Stimulated activated CD4-positive, alpha-beta T cell treated with anti-CD3 and anti-CD28 coated beads, Interleukin-15, amount 100 ng/mL, for 24 hours (primary cell): ENCODE measurements at places on chromosomes 1 and 21.

- DNase-seq, result no peak
Observed at GRCh38 chr1:102296116-102296515, 299.4 kb upstream of the OLFM3 start.

- no peak for DNase-seq
Observed at GRCh38 chr21:25987531-25987930, 183.0 kb downstream of the APP start.

GRCh38 chr1:23013657-23014056 lies 2.0 kb downstream of the TEX46 start:
- no peak for DNase-seq

GRCh38 chr1:32861904-32862695 lies 8.6 kb downstream of the FNDC5 start:
- no peak for DNase-seq

DNA sequence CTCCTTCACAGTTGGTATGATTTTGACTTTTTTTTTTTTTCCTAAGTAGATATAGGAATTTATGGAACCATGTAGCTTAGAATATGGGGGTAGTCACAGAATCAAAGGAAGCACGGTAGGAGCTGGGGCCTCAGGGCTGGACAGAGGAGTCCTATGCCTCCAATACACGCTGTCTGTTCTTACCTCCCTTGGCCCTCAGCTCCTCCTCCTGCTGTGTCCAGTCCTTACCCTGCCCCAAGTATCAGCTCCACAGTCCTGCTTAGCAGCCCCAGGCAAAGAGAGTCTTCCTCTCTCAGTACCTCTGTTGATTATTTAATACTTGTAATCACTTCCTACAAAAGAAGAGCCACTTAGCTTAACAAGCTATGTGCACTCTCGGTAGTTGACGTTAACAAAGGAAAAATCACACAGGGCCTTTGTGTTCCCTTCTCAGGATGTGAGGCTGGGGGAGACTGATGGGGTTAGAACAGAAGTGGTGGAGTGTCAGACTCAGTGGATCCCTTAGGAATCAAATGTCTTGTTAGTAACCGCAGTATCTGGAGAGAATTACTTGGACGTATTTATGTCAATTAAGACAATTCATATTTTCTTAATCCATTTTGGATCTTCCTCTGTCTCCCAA lies 292.3 kb downstream of the HHAT start:
- no peak for DNase-seq

GRCh38 chr21:41373763-41374162 lies 11.9 kb downstream of the MX2 start:
- no peak for DNase-seq

DNA sequence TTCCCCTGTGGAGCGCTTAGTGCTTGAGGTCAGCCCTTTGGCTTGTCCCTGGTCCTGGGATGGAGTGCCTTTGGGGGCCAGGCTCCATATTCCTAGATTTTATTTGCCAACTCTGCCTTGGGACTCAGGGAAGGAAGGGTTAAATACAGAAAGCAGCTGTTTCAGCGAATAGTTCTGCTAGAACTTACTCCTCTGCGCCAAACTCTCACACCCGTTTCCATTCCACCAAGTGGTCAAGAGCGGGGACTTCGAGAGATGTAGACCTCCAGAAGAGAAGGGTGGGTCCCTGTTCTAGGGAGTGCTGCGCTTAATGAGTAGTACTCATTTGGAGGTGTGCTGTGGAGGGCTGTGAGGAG lies 704 bp upstream of the TOMM40L start:
- DNase-seq, result no peak

- no peak for DNase-seq
Observed at GRCh38 chr1:151918819-151919610, 9.7 kb upstream of the THEM4 start.

GRCh38 chr1:151187205-151187604 lies 2.8 kb downstream of the VPS72 start:
- no peak for DNase-seq

DNA sequence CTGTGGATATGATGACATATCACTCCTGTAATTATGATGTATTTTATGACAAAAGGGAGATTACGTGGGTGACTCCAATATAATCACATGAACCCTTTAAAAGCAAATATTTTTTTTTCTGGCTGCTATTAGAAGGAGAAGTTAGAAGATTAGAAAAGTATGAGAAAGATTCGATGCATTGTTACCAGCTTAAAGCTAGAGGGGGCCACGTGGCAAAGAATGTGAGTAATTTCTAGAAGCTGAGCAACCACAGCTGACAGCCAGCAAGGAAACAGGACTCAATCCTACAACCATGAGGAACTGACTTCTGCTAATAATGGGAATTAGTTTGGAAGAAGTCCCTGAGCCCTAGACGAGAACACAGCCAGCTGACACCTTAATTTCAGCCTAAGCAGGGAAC lies 56.3 kb upstream of the C1orf87 start:
- no peak for DNase-seq

GRCh38 chr1:165369255-165369848 lies 12.8 kb upstream of the LMX1A start:
- peak; percentile 68 for DNase-seq

DNA sequence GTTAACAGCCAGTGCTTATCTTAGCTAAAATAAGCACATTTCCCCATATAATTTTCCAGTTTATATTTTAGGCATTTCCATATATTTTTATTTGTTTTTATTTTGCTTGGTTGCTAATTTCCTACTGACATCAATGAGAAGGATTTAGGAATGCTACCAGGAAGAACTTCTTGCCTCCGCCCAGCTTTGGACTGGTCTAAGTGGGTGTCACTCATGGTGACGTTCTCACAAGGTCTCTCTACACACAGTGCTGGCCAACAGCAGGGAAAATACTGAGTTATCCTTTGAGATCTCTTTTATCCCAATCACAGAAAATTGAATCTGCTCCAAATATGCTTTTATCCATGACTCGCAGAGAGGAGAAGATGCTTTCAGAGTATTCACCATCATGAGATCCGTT lies 13.2 kb downstream of the MX1 start:
- DNase-seq, result no peak

DNA sequence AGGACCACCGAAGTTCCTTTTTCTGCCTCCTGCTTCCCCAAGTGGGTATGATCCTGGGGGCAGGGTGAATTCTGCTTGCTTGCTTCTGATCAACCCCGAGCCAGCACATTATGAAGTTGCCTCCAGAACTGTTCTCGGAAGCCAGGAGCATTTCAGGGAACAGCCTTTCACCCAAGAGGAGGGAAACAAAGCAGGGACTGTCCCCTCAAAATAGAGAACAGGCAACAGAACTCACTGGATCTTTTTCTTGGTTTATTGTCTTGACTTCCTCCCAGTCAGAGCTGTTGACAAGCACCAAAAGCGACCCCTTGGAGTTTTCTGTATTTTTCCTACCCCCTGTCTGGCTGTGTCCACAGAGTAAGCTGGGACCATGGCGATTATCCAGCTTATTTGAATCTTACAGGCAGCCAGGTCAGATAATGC lies 258.3 kb upstream of the SGIP1 start:
- peak; percentile 56 for DNase-seq

GRCh38 chr21:37128076-37128475 lies 55.0 kb downstream of the TTC3 start:
- no peak for DNase-seq

DNA sequence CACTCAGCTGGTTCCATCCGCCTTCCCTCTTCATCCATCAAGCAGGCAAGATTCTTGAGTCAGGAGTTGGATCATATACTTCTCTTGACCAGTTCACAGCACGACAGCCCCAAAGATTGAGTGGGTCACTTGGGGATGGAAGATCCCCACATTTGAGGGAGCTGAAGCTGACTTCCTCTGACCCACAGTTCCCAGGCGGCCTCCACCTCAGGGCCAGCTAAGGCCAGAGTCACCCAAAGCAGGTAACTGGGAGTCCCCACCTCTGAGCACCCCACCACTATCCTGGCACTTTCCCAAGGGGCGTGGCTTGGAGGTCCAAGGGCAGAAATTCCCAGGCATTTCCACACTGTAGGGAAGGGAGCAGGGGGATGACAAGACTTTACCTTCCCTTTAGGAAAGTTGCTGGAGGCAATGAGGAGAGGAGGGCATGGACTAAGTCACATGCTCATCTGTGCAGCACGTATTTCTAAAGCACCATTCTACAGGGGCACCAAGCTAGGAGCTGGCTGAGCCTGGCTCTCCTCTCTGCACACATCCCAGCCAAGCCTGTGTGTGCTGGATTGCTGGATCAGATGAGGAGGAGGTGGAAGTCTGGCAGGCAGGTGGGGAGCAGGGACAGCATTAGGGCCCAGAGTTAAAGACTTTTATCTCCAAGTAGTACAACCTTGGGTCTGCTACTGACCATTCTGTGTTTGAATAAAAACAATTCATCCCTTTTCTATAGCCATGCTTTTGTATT lies 1.3 kb upstream of the RD3 start:
- no peak for DNase-seq

- no peak for DNase-seq
Observed at GRCh38 chr1:178048426-178048825, 45.5 kb upstream of the RASAL2 start.

GRCh38 chr1:232657426-232658005 lies 27.6 kb upstream of the SIPA1L2 start:
- no peak for DNase-seq

DNA sequence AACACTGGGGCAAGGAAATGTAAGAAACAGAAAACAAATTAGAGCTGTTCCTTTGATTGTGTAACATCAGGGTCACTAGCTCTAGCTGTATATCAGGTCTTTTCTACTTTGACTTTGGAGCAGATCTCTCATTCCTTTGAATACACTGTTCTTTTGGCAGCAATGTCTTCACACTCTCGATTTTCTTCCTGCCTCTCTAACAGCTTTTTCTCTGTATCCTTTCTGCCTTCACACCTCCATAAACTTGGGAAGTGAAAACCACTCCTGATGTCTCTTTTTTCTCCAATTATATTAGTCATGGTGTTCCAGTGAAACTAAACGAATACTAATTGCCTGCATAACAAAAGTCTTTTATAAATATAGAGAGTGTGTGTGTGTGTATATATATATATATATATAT lies 1458.0 kb downstream of the NCAM2 start:
- no peak for DNase-seq

GRCh38 chr1:63010913-63011660 lies 227.2 kb downstream of the ATG4C start:
- DNase-seq, result no peak

DNA sequence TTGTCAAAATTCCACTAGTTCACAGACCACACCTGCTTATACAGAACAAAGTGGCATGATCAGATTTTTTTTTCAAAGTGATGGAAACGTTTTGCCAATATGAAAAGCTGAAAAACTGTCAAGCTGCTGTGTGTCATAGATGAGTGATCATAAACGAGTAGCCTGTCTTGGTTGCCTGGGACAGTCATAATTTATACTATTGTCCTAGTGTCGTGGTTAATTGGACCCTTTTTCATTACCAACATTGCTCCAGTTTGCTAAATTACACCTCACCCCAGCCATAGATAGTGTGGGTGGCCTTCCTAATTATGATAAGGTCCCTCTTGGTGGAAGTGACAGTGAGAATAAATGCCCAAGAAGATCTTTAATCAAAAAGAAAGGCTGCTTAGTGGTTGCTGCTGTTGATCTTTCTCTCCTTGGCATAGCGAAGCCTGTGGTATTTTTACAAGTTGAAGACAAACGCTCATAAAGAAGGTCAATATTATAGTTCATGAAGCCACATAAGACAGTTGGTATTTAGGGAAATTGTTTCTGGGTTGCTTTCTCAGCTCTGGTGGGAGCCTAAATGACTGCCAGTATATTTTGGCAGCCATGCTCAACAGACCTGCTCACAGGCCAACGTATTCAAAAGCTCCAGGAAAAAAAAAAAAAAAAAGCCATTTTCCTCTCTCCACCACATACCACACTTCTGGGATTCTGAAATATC lies 478.1 kb downstream of the PLA2G4A start:
- no peak for DNase-seq
